HFFc6 (cell line): ENCODE measurements at places on chromosomes 1 and 21.

DNA sequence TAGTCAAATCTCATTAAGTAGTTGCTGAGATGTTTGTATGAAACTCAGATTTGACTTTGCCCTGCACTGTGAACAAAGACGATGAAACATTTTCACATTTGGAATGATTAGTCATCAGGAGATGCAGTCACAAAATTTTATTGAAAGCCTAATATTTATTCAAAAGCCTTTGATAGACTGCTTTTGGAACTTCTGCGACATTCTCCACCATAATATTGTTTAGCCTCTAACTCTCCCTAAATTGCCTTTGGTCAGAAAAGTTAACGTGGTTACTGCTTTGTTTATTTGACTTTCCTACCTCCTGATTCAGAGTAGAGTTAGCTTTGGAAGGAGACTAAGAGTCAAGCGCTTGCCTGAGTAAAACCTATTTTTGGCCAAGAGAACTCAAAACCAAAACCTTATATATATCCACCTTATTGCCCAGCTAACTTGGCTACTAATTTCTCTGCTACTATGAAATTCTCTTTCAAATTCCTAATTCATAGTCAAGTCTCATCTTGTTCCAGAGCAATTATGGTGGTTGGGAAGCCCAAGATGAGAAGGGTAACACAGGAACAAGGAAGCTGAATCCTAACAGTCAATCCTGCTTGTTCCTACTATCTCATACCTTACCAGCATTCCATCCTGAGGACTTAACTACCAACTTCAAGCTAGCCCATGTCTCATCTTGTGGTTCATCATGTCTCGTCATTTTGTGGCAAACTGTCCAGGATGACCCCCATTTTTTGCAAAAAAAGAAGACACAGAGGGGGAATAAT is 429.6 kb downstream of the USP25 start:
- peak; percentile 2 for DNase-seq

DNA sequence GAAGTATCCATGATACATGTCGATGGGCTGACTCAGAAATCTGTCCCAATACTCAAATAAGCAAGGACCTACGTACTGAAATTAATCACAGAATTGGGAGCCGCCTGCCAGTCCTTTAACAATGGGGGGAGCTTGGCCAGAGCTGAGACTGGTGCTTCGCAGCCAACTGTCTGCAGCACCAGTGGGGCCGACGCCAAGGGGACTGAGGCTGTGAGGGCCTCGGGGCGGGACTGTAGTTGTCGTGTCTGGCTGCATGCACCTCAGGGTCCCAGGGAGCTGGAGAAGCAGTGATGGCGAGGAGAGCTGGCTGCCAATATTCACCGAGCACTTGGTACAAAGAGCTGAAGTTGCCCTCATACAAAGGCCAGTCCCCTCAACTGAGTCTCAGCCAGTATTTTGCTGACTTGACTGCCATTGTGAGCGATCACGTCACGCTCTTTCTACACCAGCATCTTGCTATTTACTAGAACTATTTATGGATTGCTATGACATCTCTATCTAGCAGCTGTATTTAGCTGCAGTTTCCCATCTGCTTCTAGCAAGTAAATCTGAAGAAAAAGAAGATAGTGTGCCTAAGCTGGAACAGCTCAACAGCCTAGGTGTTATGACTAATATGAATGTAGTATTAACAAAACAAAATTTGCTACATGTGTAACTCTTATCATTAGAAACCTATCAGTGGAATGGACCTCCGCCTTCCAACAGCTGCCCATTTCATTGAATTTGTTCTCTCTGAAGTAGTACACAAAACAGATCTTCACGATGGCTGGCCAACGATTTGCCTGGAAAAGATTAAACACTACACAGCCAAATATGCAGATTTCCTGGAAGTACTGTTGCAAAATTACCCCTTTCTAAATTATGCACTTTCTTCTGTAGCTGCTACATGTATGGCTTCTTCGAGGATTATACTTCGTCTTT is 29.1 kb downstream of the EVI5 start:
- no peak for DNase-seq

DNA sequence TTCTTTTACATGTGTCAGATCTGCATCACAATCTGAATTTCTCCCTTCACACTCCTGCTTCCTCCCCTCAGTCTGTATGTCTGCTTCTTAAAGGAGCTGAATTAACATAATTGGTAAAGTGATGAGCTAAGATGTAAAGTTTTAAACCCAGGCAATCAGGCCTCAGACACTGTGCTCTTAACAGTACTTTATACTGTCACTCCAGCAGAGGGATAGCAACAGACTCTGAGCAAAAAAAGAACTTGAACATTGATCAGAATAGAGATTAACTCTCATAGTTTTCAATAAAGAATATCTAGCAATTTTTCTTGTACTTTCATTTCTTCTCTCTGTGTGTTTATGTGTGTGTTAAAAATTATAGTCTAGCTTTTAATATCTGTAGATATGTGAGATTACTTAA is 110.3 kb downstream of the DUSP10 start:
- no peak for DNase-seq

GRCh38 chr21:45941717-45942546 is 39.6 kb upstream of the COL6A1 start:
- no peak for DNase-seq

DNA sequence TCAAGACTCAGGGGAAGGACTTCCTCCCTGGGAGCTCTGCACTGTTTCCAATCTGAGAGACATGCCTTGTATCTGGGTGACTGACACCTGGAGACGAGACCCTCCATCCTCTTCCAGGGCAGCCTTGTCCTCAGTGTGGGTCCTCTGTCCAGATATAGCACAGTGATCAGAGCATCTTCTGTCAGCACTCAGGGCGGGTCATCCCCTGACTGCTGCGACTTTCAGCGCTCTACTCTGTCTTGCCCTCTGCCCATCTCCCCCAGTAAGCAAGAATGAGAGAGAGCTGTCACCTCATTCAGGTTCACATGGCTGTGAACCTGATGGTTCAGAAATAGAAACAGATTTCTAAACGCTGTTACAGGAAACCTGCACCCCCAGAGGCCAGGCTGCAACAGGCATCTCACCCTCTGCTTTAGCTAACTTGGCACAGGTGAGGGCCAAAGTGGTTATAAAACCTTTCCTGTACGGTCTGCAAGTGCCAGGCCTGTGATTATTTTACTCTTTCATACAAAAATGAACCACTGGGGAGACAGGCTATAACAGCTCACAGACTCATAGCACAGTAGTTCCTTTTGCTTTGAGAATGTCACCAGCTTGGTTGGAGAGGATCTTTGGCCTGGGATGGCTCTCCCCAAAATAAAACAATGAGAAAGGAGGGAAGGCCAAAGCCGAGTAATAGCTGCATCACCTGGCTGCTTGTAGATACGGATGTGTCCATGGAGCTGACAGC is 11.4 kb upstream of the TENT5C start:
- no peak for DNase-seq

- DNase-seq = peak; percentile 37
These were observed 40.3 kb upstream of the COL18A1 start for GRCh38 chr21:45364468-45365185.

DNA sequence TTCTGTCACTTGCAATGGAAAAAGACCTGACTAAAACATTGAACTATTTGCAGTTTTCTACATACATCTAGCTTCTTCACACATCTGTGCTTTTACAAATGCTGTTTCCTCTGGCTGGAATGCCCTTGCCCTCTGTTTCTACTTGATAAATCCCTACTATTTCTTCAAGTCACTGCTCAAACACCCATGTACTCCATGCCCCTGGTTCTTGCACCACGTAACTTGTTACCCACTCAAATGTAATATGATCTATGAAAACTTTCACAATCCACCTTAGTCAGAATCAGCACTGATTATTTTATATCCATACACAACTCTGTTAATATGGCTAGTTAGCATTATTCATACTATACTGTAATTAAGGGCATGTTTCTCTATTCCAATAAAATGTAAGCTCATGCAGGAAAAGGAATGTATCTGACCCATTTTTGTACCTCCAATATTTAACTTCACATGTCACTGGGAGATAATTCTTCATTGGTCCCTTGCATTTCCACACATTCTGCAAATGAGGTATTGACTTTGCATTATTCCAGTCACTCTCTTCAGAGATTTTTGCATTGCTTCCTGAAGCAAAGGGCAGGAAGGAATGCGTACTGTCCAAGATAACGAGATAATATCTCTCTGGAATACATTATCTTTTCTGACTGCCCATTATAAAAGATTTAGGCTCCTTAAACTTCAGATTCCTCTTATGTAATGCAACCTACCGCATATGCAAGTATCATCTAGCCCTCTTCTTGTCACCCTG is 158.3 kb downstream of the COL24A1 start:
- no peak for DNase-seq

DNA sequence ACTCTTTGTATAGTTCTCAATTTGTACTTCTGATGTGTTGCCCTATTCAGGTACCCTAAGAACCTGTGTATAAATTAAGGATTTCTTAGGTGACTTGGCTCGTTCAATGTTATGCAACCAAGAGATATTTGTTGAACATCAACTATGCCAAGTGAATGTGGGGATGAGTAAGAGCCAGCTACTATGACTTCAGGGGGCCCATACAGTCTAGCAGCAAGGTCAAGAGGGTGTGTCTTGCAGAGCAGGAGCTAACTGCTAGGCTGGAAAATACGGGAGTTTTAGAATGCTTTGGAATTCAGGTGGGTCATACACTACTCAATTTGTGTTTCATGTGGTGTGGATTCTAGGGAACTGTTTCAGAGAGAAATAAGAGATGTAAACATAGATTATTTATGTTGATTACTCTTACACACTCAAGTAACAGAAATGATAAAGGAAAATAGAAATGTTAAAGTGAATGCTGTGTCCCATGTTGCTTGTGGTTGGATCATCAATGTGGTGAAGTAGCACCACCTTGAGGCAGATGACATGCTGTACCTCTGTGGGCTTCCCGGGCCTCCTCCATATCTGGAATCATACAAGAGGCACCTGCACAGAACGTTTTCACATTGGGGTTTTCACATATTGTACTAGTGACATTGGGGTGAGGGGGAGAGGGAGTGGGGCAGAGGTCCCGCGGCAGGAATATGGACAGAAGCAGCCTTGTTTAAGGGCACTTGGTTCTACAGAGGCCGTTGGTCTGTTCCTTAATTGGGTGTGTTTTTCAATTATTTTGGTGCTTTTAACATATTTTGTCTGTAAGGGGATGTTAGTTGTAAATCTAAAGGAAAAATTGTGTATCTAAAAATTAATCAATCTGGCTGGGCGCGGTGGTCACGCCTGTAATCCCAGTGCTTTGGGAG is 12.4 kb downstream of the ARPC5 start:
- peak; percentile 54 for DNase-seq

DNA sequence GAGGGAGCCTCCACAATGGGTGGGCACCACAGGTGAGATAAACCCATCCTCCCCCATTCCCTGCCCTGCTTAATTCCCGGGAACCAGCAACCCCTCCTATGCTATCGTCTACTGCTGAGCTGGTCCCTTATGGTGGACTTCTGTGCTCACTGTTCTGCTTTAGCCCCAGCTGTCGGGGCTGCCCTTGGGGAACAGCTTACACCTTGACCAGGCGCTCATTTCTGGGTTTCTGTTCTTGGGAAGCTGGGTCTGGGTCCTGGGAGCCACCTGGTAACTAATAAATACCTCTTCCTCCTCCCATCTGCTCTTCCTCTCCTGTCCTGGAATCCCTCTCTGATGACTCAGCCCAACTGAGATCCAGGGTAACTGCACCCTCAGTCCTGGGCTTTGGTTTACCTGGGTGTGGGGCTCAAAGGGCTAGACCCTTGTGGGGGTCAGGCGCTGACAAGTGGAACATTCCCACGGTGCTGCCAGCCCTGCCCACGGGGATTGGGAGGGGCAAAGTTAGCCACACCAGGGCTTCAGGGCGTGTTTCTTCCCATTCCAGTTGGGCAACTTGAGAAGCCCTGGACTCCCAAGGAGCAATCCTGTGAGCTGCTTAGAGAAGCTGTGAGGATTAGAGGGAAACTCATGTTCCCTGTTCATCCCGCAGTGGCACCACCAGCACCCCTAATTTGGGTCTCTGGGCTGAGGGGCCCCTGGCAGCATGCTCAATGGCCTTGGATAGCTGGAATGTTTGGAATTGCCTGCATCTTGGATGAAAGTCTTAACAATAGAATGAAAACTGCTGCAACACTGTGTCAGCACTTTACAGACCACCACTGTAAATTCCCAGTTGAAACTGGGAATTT is 1.6 kb downstream of the PCAT6 start:
- no peak for DNase-seq

GRCh38 chr21:28257276-28257675 is 735.4 kb downstream of the LTN1 start:
- no peak for DNase-seq

DNA sequence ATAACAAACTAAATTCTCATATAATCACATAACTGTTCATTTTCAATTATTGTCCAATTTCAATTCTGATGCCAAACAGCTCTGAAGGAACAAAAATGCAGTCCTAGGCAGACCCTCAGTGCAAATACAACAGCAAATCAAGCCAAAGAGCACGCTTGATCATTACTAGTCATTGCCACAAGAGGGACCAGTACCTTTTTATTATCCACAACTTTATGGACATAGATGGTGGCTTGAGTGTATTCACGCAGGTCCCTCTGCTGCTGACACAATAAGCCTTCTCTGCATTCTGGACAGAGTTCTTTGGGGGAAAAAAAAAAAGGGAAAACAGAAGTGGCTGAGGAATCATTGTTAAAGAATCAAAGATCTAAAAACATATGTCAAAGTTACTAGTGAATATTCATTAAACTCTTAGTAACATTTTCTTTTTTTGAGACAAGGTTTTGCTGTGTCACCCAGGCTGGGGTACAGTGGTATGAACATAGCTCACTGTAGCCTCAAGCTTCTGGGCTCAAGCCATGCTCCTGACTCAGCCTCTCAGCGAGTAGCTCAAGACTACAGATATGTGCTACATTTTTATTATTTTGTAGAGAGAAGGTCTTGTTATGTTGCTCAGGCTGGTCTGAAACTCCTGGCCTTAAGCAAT is 34.3 kb upstream of the RAP1GAP start:
- peak; percentile 90 for DNase-seq

DNA sequence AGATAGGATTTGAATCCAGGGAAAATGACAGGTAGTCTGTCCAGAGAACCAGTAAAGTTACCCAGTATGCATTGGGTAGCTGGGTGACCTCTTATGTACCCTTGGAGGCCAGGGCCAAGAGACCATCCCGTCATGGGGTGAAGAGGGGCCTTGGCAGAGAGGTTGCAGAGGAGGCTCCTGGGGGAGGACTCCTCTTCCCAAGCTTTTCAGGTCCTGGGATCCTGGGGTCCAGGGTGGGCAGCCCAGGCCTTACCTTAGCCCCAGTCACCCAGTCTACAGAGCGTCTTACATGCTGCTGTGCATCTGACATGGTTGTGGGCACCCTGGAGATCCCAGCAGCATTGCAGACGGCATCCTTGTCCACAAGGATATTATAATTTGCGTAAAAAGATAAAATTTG is 14.0 kb downstream of the PMF1 start:
- DNase-seq = no peak

GRCh38 chr1:207920444-207921021 is 9.6 kb upstream of the CD34 start:
- no peak for DNase-seq
